Left ventricle myocardium superior (tissue), 1 donor: ENCODE measurements at places on chromosomes 1 and 21. TPM values are rescaled to one million over a fixed set of nuclear protein-coding genes. Genes with fewer than 3 reads are reported as not detected.

- no peak for DNase-seq
Measured at GRCh38 chr1:231792634-231793033, 166.0 kb downstream of the DISC1 start.

DNA sequence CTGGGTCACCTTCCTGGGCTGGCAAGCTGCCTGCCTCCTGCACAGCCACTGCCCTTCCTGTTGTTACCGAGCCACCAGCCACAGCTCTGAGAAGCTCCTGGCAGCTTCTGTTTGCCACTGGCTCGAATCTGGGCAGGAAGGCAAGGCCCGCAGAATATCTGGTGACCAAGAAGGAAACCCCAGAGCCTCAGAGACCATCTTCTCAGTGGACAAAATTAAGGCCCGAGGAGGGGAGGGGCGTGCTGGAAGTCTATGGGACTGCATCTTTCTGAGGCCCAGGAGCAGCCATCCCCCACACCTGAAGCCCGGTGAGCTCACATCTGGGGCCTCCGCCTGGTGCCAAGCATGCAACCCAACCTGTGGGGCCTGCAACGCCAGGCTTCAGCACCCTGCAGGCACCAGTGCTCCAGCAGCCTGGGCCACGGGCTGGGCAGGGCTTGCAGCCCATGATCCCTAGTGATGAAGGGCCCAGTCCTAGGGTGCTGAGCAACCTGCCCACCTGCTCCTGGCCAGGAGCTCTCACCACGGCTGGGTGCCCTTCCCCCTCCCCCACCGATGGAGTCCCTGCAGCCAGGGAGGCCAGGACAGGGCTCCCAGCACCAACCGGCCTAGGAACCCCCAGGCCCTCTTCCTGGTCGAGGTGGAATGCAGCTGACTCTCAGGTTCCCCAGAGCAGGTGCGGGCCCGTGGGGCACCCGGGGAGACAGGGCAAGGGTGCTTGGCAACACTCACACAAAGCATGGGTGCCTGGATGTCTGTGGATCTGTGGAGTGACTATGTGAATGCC is 879 bp downstream of the CPTP start:
- peak; percentile 86 for DNase-seq

DNA sequence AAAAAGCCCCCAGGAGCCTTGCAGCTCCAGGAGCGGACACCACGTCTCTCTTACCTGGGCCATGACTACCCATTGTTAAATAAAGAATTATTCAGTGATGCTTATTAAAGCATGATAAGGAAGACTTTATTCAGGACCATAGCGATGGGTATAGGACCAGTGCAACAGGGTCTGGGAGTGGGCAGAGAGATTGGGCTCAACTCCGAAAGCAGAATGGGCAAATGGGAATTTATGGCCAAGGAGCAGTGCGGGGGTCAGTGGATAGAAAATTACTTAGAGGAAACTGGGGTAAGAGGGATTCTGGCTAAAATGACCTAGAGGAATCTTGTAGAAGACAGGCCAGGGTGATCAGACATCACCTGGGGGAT is 580 bp upstream of the ATP5PO start:
- no peak for DNase-seq

DNA sequence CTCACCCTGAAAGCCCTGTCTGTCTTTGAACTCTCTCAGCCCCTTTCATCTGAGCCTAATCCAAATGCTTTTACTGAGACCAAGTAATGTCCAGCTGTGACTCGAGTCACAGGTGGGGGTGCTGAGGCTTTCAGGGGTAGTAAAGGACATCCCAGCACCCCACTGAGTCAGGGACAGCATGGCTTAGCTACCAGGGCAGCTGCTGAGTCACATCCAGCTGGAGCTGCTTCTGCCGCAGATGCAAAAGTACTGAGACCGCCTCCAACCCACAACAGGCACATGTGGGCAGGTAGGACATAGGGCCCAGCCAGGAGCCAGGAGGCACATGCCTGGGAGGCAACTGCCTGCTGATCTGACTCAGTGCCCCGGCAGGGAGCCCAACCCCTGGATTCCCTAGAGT is 6.7 kb upstream of the VSIG8 start:
- no peak for DNase-seq

GRCh38 chr21:26007951-26008498 is 162.5 kb downstream of the APP start:
- DNase-seq: no peak

The ATP1A4 gene
- not detected for total RNA-seq
